ENCODE measurements at places on chromosomes 7 and 10.

GRCh38 chr10:68318331-68319059 lies 13.4 kb upstream of the HNRNPH3 start:
- DNase-seq = no peak

DNA sequence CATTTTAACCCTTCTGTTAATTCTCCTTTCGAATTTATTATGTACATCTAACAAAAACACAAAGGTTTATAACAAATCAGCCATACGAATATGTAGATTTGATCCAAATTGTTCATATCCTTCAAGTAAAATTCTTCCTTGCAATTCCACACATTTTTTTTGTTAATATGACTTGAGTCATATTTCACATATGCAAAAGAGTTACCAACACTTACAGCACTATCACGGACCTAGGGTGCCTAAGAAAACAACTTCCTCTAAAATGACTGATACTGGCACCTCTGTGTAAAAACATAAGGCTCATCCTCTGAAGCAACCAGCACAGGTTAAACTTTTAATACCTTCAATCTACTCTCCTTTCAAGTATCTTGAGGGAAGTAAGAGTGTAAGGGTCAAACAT lies 451.8 kb downstream of the SEMA3D start:
- no peak for DNase-seq

- no peak for DNase-seq
Observed at GRCh38 chr7:127754457-127754856, 102.5 kb downstream of the SND1 start.

- DNase-seq = no peak
Observed at GRCh38 chr10:4011136-4011812, 226.3 kb upstream of the KLF6 start.

DNA sequence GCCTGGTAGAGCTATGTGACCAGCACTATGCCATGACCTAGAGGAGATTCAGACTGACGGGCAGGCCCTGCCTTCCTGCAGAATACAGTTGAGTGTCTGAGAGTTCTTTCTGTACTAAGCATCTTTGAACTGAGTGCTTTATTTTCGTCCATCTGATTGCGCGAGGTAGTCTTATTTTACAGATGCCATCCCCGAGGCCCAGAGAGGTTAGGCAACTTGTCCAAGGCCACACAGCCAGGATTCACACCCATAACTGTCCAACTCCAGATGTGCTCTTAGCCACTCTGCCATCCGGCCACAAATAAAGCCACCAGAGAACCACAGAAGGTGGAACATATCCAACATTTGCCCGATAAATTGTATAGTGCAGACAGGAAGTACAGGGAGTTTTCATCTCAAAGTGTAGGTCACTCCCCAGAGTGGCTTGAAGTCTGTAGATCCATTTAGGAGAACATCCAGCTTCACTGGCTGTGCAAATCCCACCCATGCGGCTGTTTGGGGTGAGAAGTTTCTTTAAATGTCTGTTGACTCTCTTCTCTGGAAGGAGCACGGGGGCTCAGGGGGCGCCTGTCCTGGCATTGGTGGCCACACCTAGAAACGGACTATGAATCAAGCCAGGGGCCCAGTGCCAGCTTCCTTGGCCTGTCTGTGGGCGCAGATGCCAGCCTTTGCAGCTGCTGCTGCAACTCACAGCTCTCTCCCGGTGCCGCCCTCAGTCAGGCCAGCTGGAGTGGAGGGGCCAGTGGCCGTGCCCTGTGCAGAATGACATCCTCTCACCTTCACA lies 11.1 kb downstream of the CHST3 start:
- DNase-seq = no peak

GRCh38 chr7:44379366-44380188 lies 54.2 kb upstream of the CAMK2B start:
- DNase-seq = no peak

GRCh38 chr10:133278577-133279265 lies 2.1 kb upstream of the ADAM8 start:
- DNase-seq = peak; percentile 71

GRCh38 chr7:110922906-110923305 lies 168.0 kb upstream of the LRRN3 start:
- peak; percentile 56 for DNase-seq

- peak; percentile 17 for DNase-seq
Observed at GRCh38 chr7:27897001-27897400, 157.0 kb downstream of the TAX1BP1 start.

- DNase-seq = no peak
Observed at GRCh38 chr7:1727079-1727478, 57.0 kb downstream of the ELFN1 start.

DNA sequence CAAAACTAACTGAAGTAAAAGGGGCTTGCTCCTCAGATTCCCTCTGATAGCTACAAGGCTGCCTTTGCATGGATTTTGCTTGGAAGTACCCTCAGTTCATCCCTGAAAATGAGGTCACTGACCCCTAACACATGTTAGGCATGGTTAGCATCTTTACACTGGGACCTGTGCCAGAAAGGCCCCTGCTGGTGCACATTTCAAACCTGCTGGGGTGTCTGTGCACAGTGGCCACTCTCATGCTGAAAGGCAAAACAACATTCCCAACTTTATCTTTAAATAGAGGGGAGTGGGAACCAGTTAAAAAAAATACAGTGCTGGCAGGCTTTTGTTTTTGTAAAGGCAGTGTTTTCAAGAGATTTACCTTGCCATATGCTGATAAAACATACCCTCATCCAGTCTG lies 99.1 kb downstream of the ANK3 start:
- DNase-seq = no peak

GRCh38 chr10:43205681-43206390 lies 61.0 kb downstream of the RASGEF1A start:
- DNase-seq = no peak

GRCh38 chr7:1666823-1667565 lies 3.1 kb upstream of the ELFN1 start:
- no peak for DNase-seq

Data from astrocyte (in vitro differentiated cells and primary cell).